Activated CD4-positive, CD25-positive, alpha-beta regulatory T cell (primary cell): ENCODE measurements at places on chromosomes 12 and 14.

- DNase-seq, result no peak
Observed at GRCh38 chr12:99343960-99344359, 303.6 kb upstream of the GARIN6 start.

- no peak for DNase-seq
Observed at GRCh38 chr12:124464062-124464461, 103.3 kb downstream of the NCOR2 start.

DNA sequence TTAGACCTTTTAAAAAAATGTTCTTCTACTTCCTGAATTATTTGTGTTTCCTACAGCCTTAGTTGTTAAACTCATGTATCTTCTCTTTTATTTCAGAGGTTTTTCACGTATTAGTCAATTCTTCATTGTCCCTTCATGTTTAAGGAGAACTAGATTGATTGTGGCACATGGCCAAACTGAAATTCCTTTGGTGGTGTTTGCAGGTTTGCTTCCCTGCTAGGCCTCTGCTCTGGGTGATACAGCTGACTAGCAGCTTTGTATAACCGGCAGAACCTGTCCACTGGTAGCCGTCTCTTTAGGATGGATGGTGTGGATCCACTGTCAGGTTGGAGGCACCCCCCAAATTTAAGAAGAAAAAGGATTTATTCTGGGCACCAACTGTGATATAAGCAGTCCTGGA lies 262.1 kb downstream of the FBXL14 start:
- DNase-seq, result no peak

DNA sequence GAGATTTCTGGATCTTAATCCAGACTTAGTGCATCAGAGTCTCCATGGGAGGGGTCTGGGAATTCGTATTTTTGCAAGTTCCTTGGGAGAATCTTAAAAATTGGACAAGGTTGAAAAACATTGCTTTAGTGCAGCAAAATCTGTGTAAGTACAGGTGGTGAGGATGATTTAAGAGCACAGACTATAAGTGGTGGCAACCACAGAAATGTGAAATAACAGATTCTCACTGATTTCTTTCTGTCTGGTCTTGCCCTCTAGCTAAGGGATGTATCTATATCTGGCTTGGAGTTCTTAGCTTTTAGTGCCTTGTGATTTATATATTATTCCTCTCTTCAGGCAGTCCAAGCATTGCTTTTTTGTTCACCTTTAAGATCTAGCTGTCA lies 116.2 kb downstream of the DIP2B start:
- DNase-seq, result no peak

GRCh38 chr14:79511146-79511545 lies 700.2 kb downstream of the DIO2 start:
- no peak for DNase-seq

- DNase-seq, result no peak
Observed at GRCh38 chr12:80170915-80171314, 71.6 kb downstream of the OTOGL start.

GRCh38 chr12:68761442-68761812 lies 15.5 kb downstream of the SLC35E3 start:
- no peak for DNase-seq

- DNase-seq, result peak; percentile 79
Observed at GRCh38 chr14:58298477-58299400, at the start of gene ARID4A. ARID4A (plus strand) TSS chr14:58298555; CDS start chr14:58299855, 1,300 bp downstream.

DNA sequence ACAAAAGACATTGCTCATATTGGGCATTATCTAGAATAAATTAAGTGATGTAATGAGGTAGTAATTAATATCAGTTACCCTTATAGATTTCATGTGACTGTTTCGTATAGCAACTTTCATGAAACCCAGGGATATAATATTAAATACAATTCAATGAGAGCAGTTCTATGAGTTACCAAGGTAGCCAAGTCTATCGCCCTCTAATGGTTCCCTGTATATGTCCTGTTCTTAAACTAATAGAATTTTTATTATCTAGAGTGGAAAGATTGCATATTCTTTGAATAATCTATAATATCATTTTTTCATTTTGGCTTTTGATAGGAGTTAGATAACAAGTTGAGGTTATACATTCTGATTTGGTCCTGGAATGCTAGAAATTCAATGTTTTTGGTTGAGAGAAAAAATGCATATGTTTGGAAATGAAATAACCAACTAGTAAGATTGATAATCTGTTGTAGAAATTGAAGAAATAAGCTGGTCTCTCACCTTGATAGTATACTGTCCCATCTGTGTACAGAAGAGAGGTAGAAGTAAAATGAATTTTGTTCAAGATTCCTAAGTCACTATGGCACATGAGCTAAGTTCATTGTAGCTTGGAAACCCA lies 59.7 kb downstream of the SCFD1 start:
- no peak for DNase-seq

- no peak for DNase-seq
Observed at GRCh38 chr14:51884086-51884927, 23.9 kb downstream of the GNG2 start.

DNA sequence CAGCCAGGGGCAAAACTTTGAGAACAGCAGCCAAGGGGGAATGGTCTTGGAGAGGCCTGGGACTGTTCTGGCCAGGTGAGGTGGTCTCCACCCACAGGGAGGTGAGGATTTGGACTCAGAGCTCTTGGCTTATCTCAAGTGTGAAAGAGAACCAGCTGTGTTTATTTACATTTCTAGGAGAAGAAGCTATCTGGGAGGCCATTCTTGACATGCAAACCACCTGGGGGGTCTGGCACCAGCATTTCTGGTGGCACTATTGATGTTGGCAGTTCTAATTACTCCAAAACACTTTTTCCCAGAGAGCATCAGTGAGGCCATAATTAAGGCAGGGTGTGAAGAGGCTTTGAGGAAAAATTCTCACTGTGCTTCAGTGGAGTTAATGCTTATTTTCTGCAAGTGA lies 95.1 kb downstream of the CAND1 start:
- no peak for DNase-seq

DNA sequence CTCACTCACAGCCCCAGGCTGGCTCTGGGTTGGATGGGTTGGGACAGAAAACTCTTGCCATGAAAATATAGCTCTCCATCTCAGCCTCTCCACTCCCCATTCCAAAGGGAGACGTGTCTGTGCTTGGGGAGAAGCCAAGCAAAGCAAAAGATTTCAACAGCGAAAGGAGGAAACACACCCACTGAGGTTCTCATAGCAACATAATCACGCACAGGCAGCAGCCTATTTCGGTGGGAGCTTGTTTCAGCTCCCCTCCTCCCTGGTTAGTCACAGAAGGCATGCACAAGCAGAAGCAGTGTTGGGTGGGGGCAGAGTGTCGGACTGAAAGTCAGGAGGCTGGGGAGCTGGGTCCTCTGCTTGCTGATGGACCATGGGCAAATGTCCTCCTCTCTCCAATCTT lies 1.9 kb upstream of the PRMT8 start:
- DNase-seq, result no peak

- DNase-seq, result no peak
Observed at GRCh38 chr14:67675219-67675582, 769 bp upstream of the VTI1B start.

DNA sequence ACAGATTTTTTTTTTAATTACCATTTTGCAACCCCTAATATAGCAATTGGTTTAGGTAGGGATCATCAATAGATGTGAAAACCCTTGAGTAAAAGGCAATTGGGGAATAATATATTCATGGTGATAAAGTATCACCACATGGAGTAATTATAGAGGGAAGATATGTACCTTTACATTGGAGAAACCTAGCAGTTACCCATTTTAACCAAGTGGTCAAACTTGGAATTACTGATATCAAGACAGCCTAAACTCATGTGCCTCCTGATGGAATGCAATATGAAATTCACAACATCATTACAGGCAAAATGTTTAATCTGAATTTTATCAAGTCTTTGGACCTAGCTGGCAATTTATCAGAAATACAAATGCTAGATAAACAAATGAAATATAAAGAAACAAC lies 6.7 kb upstream of the SLC10A1 start:
- no peak for DNase-seq

DNA sequence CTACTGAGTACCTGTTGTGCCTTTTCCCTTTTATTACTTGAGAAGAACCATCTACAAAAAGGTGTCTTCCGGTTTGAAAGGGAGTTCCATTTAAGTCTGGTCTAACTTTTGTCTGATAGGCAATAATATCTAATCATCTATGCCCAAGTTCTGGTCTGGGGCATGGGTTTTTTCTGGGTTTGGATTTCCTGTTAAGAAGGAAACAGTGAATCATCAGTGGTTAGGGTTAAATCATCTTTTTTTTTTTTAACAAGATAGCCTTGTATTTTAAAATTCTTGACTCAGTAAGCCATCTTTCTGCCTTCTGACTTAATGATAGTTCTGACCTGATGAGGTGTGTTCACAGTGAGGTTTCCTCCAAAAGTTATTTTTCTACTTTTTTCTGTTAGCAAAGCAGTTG lies 29.3 kb upstream of the CPNE8 start:
- no peak for DNase-seq

DNA sequence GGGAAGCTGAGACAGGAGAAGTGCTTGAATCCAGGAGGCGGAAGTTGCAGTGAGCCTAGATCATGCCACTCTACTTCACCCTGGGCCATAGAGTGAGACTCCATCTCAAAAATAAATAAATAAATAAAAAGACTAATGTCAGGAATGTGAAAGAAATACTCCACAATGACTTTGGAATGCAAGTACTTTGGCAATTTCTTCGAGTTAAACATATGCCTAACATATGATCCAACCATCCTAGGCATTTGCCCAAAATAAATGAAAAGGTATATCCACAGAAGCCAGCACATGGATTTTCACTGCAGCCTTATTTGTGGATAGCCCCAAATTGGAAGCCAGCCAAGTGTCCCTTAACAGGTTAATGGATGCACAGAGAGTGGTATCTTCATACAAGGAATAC lies 357.9 kb upstream of the TMEM132C start:
- DNase-seq, result no peak

DNA sequence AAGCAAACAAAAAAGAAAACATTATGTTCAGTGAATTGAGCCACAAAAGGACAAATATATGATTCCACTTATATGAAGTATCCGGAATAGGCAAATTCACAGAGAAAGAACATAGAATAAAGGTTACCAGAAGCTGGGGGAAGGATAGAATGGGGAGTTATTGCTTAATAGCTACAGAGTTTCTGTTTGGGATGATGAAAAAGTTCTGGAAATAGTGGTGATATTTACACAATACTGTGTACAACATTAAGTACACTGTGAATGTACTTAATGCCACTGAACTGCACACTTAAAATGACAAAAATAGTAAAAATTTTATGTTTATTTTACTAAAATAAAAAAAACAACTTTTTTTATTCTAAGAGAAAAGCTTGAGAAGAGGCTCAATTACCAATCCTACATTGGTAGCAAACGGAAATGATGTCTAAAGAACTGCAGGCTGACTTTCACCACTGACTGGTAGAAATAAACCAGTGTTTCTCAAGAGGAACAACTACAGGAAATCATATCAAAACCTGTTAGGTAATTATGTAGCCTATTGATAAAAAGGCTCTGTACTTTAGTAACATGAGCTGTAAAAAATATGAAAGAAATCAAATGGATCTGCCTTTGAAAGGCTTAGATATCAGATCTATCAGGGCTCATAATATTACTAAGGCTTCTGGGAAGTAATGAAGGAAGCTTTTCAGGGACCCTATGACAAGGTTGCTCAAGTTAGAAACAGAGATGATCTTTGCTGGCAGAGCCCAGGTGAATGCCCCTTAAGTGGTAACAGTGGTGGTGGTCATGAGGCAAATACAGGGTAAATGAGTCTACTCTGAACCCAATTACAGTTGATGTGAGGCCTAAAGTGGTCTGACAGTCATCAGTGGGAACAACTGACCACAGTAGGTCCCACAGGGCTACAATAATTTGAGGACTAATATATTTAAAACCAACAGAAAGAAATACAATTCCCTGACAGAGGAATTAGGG lies 41.3 kb downstream of the BAZ1A start:
- no peak for DNase-seq

DNA sequence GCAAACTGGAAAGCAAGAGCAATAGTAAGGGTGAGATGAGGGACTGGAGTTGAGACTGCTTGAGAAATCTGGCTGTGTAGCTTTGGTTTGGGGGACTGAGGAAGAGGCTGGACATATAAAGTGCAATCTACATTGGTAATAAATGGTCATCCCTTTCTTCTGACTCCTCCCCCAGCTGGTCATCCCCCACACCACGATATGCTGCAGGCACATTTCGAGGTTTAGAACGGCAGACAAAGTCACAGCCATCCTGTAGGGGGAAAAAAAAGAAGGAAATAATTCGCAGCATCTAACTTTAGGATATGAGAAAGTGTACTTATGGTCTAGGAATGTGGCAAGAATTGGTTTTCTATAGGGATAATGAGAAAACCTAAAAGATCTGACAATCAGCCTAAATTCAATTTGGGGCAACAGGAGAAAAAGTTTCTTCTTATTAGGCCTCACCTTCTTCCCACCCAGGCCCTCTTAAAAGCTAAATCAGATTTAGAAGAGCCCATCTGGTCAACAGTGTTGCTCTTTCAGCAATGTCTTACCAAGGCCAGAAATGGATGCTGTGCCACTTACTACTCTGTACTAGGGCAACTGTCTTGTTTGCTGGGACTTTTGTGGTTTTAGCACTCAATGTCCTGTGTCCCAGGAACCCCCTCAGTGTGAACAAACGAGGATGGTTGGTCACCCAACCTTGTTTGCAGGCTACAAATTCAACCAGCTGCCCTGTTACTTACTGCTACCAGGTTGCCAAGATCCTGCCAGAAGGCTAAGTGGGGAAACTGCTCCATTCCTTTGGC lies 7.6 kb downstream of the M6PR start:
- no peak for DNase-seq

DNA sequence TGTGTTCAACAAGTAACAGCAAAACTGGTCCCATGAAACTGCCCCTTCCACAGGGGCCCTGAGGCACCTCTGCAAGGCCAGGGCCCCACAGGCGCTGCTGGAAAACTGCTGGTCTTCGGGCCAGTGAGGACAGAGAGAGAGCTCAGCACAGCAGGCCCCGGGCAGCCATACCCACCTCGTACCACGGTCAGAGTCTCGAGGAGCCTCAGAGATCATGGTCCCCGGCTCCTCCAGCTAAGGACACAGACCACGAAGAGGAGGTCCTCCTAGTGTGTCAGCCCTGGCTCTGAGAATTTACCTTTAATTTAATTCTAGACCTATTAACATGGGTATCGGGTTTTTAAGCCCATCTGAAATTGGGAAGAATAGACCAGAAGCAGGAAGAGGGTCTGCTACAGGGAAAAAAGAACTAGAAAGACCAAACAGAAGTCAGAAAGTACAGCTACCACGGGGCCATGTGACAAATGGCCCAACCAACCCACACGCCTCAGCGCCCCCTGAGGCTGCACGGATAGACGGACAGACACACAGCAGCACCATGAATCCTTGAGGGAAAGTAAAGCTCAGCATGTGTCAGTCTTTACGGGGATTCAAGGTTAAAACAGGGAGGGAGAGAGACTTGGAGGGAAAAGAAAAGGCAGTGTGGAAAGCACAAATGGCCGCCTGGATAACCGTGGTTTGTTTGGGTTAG lies 22.9 kb downstream of the ANKRD9 start:
- DNase-seq, result no peak
